A549 treated with Hydrocortisone at 1 μM for 4 hours (cell line): ENCODE measurements at places on chromosomes 5 and 9. TPM values are rescaled to one million over a fixed set of nuclear protein-coding genes. Genes with fewer than 3 reads are reported as not detected.

The SLC36A3 gene
- total RNA-seq, result not detected in 5 replicates

The CTXN3 gene
- not detected in 5 replicates for total RNA-seq

The GPR151 gene
- not detected in 5 replicates for total RNA-seq

The RLN1 gene
- total RNA-seq, result not detected in 5 replicates

The RAB3C gene
- total RNA-seq, result not detected in 5 replicates

The WDR38 gene
- 0.13 to 0.21 TPM (median 0.20 TPM) in 5 replicates for total RNA-seq

The TIGD6 gene
- 4.7 to 5.6 TPM (median 5.2 TPM) in 5 replicates for total RNA-seq

The C9 gene
- total RNA-seq, result not detected in 5 replicates

The PCDHAC2 gene
- total RNA-seq, result 3.3 to 4.9 TPM (median 3.7 TPM) in 5 replicates

The DOCK8 gene
- total RNA-seq, result 0.20 to 0.46 TPM (median 0.37 TPM) in 5 replicates
